Transverse colon (tissue), 4 donors: ENCODE measurements at places on chromosomes 11 and 22.

DNA sequence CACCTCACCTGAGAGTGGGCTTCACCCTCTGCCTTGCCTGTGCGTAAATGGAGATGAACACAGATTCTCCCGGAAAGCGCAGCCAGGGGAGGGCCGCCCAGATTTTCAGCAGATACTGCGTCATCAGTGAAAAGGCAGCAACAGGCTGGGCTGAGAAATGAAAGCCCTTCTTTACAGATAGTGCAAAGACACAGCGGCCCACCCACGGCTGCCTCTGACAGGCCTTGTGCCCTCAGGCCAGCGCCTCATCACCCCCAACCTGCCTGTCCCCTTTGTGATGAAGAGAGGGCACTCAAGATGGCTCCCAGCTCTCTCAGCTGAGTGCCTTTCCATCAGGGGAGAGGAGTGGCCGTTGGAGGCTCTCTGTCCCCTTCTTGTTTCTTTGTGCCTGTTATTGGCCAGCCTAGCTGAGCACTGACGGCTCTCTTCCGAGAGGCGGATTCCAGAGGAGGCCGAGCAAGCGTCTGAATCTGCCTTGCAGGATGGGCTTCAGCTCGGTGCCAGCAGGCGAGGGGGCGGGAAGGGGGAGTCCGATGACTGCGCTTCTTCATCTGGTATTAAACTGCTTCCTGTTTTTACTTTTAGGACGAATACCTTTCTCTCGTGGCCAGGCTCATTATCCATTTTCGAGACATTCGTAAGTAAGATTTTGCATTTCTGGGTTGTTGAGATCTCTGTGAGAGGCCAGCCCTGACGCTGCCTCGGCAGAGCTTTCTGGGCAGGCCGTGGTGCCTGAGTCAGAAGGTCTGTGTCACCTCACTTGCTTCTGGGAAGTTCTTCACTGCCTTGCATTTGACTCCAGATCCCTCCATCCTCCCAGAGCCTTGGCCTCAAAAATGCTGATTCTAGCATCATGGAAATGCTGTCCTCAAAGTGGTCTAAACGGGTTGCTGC, 43.7 kb downstream of the MED15 start:
- DNase-seq = no peak

GRCh38 chr22:36900225-36900624, 13.2 kb upstream of the CSF2RB start:
- no peak for DNase-seq

GRCh38 chr22:39240831-39241793, 3.7 kb downstream of the PDGFB start:
- DNase-seq = peak; percentile 73

DNA sequence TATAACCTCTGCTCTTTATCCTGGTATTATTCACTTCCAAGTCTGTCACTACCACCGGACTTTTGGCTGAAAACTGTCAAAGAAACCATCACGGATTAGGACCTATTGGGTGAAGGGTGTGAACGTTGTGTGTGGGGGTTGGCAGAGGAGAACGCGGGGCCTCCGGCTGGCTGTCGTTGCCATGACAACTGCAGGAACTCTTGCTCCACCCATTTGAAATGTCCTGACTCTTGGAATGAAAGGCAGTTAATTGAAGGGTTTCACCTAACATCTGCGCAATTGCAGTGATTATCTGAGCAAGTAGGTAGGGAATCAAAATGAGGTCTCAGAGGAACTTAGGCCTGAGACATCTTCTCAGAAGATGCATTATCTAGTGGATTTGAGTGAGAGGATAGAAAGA, 60.9 kb upstream of the CLMP start:
- DNase-seq = no peak

DNA sequence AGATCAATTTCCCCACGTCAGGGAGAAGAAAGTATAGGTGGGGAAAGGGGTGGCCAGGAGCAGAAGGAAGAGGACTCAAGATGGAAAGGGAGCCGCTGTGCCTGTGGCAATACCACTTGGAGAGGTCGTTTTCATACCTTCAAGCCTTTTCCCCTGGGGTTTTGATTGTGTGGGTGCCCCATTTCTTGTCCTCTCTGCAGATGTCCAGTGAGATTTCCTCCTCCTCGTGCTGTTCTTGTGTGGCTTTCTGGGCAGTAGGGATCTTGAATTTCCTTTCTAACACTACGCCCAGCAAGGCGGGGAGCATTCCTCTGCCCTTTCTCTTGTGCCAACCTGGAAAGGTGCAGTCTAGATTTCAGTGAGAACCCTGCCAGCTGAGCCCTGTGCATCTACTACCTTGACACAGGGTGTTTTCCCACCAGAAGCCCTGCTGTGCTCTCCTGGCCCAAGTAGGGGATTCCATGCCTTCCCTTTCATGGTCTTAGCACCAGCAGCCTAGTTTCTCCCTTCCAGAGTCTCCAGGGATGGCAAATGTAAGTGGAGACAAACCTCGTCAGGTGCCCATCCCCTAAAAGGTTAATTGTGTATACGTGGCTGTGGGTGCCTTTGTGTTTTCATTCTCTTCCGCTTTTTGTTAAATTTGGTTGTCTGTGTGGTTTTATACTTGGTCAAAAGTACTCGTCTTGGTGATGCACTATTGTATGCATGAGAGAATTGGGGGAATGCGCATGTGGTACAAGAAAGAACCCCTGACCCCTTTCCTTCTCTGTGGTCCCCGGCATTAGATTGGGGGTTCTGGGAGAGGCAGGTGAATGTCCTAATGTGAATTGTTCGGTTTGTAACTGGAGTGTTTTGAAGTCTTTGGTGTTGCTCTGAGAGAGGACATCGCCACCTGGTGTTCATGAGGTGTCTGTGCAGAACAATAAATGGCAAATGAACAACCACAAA, 71.4 kb upstream of the MPEG1 start:
- peak; percentile 45 for DNase-seq

GRCh38 chr11:95372097-95372656, 141.2 kb upstream of the SESN3 start:
- DNase-seq = no peak

- no peak for DNase-seq
Measured at GRCh38 chr11:10295064-10295901, 1.3 kb upstream of the SBF2 start.

- no peak for DNase-seq
Measured at GRCh38 chr11:2289350-2289749, 12.4 kb downstream of the C11orf21 start.

- no peak for DNase-seq
Measured at GRCh38 chr11:133727774-133728173, 117.5 kb downstream of the SPATA19 start.

DNA sequence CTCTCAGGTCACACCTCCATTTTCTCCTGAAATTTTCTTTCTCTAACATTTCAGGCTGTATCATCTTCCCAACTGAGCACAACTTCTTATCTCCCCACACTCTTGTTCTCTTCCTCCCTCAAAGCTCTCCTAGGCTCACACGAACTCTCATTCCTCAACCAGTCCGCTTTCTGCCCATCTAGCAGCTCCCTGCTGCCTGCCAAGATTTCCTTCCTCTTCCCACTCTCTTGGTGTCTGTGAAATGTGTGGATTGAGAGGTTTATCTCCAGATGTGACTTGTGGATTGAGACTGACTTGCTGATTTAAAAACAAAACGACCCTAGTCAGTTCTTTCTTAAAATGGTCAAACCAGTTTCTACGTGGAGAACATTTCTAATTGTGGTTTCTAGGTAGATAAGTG, 106.3 kb downstream of the MTNR1B start:
- DNase-seq = no peak

DNA sequence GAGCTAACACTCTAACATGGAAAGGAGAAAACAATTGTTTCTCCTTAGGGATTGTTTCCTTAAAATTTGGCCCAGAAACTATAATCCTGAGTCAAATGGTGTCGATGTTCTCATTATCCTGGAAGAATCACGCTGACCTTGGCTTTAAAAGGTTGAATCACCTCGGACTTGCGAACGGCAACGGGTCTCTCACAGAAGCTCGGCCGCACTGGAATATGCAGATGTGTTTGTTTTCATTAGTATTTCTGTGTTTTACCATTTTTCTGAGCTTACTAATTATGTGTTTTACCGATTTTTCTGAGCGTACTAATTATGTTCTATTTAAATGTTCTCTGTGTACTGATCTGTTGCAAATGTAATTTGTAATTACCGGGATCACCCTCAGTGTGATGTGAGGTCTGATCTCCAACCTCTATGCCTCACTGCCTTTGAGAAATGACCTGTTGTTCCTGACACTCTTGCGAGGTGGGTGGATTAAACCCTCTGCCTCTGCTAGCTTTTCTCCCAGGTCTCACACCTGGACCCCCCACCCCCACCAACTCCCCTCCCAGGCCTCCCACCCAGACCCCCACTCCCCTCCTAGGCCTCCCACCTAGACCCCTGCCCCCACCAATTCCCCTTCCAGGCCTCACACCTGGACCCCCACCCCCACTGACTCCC, 38.3 kb upstream of the BRSK2 start:
- no peak for DNase-seq

DNA sequence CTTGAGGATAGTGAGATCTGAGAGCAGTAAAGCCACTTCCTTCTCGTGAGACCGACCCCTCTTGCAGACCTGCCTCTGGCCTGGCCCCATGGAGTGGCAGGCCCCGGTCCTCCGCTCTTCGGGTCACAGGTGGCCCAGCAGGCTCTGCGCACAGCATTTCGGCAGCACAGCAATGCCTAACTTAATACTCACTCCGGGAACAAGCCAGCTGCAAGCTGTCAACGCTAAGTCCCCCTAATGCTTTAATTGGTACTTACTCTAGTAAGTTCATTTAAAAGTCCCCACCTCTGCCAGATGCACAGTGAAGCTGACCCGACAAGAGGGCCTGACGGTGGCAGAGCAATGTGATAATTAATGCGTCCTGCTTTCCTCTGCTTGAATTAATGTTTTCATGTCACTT, 349.3 kb upstream of the B3GAT1 start:
- DNase-seq = no peak

DNA sequence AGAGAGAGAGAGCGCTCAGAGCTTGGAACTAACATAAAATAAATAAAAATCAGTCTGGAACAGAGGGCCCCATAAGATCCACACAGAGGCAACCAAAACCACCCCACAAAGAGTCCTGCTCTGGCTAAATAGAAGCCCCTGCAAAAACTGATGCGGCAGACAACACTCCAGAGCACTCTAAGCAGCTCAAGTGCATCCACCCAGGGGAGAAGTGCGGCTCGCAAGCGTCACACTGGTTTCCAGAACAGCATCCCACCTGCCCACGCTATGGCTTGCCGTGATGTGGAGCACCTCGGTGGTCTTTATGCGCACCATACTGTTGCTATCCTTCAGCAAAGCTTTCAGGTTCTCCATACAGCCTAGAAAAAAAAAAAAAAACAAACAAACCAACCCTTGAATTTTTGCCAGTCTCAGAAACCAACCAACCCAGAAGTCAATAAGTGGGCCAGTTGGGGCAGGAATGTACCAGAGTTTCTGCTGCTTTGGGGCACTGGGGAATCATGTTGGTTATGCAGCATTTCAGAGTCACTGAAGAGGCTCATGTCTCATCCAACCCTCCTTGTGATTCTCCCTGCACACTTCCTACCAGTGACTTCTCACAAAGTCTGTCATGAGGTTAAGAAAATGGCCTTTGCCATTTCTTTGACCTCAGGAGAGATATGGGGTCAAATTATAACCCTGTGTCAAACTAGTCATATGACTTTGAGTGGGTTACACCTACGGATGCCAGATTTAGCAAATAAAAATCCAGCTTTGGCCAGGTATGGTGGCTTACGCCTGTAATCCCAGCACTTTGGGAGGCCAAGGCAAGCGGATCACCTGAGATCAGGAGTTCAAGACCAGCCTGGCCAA, 3.0 kb downstream of the RSPH14 start:
- DNase-seq = no peak

DNA sequence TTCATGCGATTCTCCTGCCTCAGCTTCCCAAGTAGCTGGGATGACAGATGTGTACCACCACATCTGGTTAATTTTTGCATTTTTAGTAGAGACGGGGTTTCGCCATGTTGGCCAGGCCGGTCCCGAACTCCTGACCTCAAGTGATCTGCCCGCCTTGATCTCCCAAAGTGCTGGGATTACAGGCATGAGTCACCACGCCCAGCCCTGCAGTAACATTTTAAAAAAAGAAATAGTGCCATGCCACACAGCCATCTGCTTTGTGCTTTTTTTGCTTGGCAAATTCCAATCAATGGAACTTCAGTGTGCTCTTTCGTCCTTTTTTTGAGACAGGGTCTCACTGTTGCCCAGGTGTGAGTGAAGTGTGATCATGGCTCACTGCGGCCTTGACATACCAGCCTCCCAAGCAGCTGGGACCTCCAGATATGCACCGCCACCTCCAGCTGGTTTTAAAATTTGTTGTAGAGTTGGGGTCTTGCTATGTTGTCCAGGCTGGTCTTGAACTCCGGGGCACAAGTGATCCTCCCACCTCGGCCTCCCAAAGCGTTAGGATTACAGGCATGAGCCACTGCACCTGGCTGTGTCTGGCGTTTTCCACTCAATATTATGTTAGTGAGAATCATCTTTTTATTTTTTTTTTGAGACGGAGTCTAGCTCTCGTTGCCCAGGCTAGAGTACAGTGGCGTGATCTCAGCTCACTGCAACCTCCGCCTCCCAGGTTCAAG, 1.8 kb upstream of the CHADL start:
- no peak for DNase-seq

- no peak for DNase-seq
Measured at GRCh38 chr11:80849253-80849652, 1408.4 kb upstream of the TENM4 start.

DNA sequence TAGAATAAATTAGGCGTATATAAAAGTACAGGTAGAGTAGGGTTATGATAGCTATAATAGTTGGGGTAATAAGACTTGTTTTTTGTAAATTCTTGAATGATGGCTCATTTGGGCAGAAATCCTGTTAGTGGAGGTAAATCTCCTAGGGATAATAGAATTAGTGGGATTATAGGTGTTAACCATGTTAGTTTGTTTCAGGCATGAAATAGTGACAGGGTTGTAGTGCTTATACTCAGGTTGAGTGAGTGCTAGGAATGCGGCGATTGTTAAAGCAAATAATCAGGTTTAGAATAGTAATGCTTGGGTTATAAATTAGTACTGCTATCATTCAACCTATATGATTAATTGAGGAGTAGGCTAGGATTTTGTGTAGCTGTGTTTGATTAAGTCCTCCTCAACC, 297.1 kb downstream of the DYNC2H1 start:
- no peak for DNase-seq

- DNase-seq = no peak
Measured at GRCh38 chr11:46612326-46612725, 4.7 kb downstream of the HARBI1 start.

- DNase-seq = peak; percentile 31
Measured at GRCh38 chr11:44592125-44592940, 26.9 kb downstream of the CD82 start.

DNA sequence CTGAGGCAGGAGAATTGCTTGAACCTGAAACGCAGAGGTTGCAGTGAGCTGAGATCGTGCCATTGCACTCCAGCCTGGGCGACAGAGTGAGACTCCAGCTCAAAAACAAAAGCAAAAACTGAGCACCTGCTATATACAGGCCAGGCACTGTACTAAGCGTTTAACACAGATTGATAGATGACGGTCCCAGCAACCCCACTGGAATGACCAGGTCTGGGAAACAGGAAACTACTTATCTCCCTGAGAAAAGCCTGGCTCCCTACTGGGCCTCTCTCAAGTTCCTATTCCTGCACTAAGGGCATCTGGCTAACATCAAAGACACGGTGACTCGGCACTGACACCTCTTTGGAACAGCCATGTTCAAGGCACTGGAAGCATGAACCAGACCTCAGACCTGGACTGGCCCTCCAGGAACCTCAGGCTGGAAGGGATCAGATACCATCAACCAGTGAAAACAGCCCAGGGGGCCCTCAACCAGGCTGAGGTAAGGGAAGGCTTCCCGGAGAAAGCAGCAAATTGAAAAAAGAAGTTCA, 16.6 kb downstream of the ARAP1 start:
- DNase-seq = no peak
